ENCODE measurements at places on chromosomes 3 and 15.

- no peak for DNase-seq
Observed at GRCh38 chr3:4508048-4508981, 15.2 kb downstream of the ITPR1 start.

GRCh38 chr3:43723121-43723734, 32.5 kb downstream of the ABHD5 start:
- DNase-seq = no peak

GRCh38 chr15:80953001-80953952, 36.3 kb downstream of the MESD start:
- DNase-seq = no peak

DNA sequence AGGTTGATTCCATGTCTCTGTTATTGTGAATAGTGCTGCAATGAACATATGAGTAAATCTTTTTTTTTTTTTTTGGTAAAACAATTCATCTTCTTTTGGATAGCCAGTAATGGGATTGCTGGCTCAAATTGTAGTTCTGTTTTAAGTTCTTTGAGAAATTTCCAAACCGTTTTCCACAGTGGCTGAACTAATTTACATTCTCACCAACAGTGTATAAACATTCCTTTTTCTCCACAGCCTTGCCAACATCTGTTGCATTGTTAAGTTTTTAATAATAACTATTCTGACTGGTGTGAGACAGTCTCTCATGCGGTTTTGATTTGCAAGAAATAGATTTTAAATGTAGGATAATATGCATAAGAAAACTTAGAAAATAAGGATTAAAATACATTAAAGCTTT, 279.0 kb upstream of the EPHA3 start:
- DNase-seq = no peak

- no peak for DNase-seq
Observed at GRCh38 chr3:23594894-23595670, 210.7 kb upstream of the UBE2E1 start.

GRCh38 chr15:81888748-81889484, 156.9 kb downstream of the MEX3B start:
- no peak for DNase-seq

DNA sequence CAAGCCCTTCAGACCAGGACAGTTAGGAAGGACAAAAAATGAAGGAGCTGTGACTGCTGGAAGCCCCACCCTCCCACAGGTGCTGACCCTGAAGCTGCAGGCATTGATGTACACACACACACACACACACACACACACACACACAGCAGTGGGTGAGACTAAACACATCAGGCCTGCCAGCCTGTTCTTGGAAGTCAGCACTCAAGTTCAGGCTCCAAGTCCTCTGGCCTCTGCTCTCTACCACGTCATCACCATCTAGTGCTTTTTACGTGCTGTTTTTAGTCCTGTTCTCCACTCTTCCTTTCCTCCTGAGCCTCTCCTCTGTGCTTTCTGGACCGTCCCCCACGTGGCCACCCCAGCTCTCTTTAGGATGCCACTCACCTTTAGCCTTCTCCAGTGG, 5.4 kb upstream of the KBTBD12 start:
- DNase-seq = no peak

DNA sequence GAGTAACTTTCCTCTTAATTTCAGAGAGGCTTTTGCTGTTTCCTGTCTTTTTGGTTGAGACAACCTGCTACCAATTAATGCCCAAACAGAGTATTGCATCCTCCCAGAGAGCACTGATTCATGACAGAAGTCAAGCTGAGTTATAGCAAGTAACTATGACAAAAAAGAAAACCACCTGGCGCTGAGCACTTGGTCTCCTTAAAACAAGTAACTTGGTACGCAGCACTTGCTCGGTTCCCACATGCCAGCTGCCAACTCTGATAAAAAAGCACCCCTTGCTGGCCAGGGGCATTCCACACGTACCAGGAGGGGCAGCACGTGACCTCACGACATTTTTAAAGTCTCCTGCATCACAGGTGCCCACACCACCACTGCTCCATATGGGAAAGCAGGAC, 13.5 kb upstream of the MYO5C start:
- DNase-seq = no peak

DNA sequence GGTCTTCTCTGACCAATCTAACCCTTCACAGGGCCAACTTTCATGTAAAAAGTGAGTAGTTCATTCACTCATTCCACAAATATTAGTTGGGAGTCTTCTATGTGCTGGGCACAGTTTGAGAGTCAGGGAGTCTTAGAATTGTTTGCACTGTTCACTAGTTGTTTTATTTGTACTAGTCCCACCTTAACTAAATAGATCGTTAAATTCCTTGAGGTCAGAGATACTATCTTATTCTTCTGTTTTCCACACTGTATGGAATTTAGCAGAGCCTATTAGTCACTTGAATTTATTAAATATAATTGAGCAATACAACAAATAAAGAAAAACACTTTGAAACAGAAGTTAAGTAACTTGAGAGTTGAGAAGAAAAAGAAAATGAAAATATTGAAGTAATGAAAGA, 40.8 kb upstream of the SPTSSB start:
- no peak for DNase-seq

All from NCI-H510A treated with DMSO at 0.1 percent for 48 hours (cell line).